ENCODE measurements at places on chromosomes 5 and 9. TPM values are rescaled to one million over a fixed set of nuclear protein-coding genes. Genes with fewer than 3 reads are reported as not detected.

SLC34A1 gene
- polyA plus RNA-seq = 178 TPM

SLC46A2 gene
- 0.47 TPM for polyA plus RNA-seq

DNA sequence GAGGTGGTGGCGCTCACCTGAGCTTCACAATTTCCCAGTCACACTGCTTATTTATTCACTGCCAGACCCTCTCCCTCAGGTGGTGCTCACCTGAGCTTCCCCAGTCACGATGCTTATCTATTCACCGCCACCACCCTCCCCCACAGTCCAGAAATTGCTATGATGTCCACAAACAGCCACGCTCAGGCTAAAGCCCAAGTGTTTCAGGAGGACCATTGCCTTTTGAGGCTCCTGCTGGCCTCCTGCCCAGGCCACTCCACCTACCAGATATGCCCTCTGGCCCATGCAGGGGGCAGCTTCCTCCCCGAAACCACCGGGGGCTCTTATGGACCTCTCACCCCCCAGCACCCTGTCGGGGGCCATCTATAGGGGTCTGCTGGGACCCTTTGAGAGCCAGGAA, 4.6 kb downstream of the PDLIM7 start:
- no peak for DNase-seq

- DNase-seq = no peak
Observed at GRCh38 chr5:39654715-39655114, 229.9 kb upstream of the DAB2 start.

FRMD3 gene
- 22.4 TPM for polyA plus RNA-seq

PRDM9 gene
- polyA plus RNA-seq = not detected

DNA sequence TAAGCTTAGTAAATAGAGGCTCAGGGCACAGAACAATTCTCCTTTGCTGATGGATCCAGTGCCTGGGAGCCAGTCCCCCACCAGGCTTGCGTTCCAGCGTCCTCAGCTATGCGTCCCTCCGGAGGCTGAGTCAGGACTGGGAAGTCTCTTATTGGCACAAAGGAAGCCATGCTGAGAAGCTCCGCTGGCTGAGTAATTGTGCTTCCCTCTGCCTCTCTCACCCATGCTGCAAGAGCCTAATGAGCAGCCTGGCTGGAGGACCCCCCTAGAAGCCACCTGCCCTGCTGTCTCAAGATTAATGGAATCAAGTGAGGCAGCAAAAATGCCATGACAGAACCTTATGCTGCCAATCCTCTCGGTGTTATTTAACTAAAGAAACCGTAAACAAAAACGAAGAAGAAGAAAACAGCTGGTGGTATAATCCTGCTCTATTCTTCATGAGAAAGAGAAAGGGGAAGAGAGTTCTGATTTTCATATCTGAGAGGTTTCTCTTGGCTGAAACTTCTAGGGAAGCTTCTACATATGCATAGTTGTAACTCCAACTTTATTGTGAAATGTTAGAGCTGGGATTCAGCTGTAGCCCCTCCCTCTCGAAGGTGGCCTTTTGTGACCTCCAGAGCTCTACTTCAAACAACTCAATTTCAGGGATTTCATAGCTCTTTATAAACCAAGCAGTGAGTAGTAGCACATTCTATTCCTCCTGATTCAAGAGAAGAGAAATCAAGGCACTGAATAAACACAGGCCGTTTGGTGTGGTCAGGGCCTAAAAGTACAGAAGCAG, 185.4 kb upstream of the SEMA6A start:
- DNase-seq = no peak

OBP2B gene
- polyA plus RNA-seq = not detected

SNX24 gene
- 26.5 TPM for polyA plus RNA-seq

- DNase-seq = no peak
Observed at GRCh38 chr9:124066783-124067577, 55.4 kb downstream of the LHX2 start.
